Activated naive CD8-positive, alpha-beta T cell treated with anti-CD3 and anti-CD28 coated beads, Interleukin-2, amount 10 ng/mL, durations not matched to agents 7 days and 5 days (primary cell): ENCODE measurements at places on chromosomes 6 and 20. TPM values are rescaled to one million over a fixed set of nuclear protein-coding genes. Genes with fewer than 3 reads are reported as not detected.

Gene REM1
- not detected for total RNA-seq

Gene GMEB2
- total RNA-seq: 21.6 TPM

DNA sequence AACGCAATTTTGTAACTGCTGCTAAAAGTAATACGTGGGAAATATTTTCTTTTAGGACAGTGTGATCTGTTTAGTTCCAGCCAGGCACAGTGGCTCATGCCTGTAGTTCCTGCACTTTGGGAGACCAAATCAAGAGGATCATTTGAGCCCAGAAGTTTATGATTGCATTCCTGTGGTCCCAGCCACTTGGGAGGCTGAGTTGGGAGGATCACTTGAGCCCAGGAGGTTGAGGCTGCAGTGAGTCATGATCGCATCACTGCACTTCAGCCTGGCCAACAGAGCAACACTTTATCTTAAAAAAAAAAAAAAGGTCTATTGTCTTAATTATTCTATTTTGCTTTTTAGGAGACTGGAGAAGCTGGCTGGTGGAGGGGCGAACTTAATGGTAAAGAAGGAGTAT lies 101.5 kb downstream of the CD2AP start:
- DNase-seq: no peak

DNA sequence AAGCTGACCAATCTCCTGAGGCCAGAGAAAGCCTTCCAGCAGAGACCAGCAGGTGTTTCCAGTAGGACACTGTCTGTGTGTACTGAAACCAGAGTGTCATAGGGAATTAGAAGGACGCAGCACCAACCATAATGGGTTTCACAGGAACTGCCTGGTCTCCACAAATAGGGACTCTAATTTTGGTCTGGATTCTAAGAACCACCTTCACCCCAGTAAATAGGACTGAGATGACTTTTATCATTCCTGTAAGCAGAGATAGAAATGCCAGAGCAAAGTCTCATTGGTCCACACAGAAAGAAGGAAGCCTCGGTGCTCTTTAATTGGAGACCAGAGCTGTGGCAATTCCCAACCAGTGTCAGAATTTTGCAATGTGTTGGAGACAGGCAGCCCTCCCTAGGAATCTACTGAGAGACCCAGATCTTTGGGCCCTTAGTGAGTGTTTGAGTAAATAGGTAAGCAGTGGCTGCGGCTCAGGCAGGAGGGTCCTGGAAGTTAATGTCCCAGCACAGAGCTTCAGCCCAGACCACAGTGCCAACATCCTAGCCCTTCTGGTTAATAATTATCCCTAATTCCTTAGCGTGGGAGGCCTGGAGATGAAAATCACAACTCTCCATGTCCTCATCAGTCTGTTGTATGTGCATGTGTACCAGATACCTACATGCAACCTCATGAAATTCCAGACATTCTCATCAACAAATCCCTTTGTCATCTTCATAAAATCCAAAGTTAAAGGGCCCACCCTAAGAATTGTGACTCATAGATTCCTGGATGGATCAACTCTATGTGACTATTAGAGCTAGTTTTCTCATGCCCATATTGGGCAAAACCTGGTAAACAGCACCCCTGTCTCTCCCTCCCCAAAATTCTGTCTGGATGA lies 81.2 kb downstream of the UNC5CL start:
- no peak for DNase-seq

DNA sequence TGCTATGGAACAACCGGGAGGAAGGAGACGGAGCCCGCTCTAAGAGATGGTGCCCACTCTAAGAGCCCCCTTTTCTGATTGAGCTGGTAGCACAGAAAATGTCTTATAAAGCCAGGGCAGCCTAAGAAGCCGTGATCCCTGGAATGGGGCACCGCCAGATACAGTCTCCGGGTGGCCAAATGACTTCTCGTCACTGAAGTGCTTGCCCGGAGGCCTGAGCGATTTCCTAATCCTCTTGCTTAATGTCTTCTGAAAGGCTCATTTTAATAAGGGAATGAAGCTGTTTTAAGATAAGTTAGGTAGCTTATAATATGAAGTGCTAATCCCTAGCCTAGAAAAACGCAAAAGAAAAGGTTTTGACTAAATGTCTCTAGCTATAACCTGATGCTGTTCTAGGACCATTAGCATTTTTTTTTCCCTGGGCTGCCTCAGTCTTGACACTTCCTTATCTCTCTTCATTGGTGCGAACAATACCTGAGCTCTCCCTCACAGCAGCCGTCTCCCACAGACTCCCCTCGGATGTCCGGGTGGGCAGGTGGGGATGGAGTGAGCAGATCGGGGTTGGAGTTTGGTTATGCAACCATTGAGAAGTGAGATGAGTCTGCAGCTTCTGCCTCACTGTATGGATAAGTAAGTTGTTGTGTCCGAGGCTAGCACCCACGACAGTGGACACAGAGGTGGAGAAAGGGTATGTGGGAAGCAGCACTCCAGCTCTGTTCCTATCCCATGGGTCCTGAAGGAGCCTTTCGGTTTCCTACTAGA lies 559.4 kb upstream of the AGPAT4 start:
- DNase-seq: no peak
